CD8-positive, alpha-beta memory T cell (primary cell): ENCODE measurements at places on chromosomes 5 and 9.

DNA sequence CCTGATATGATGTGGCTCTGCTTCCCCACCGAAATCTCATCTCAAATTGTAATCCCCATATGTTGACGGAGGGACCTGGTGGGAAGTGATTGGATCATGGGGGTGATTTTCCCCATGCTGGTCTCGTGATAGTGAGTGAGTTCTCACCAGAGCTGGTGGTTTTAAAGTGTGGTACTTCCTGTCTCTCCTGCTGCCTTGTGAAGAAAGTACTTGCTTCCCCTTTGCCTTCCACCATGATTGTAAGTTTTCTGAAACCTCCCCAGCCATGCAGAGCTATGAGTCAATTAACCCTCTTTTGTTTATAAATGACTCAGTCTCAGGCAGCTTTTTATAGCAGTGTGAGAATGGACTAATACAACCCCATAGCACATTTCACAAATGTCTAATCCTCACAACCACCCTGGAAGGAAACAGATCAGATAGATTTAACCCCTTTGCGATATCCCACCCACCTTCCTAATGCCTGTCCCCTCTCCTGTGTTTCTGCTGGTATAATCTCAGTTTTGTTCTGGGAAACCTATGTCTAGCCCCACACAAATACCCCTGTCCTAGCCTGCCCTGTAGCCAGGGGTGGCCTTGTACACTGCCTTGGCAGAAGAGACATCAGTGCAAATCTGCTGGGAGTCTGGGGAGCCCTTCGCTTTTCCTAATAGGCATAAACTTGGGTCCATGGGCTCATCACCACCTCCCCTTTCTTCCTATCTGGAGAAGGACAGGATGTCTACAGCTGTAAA is 157.0 kb upstream of the RAI14 start:
- no peak for DNase-seq

GRCh38 chr9:124707666-124708065 is 63.4 kb downstream of the NR6A1 start:
- DNase-seq = no peak

GRCh38 chr9:103755441-103755840 is 338.7 kb upstream of the SMC2 start:
- no peak for DNase-seq

- no peak for DNase-seq
Measured at GRCh38 chr5:16754601-16755000, 137.8 kb upstream of the RETREG1 start.

DNA sequence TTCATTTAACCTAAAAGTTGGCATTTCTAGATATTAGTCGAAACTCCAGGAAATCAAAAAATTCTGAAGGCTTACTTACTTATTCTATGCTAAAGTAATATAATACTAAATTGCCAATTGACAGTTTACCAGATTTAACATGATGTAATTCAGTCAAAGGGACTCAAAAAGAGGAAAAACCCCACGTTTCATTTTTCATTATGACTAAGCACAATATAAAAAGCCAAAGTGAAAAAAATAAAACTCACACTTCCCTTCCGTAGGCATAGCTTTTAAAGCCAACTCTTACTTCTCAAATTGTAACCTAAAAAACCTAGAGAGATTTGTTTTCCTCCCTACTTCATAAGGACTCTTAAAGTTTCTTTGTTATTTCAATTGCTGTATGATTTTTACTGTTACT is 146.6 kb downstream of the RAPGEF6 start:
- no peak for DNase-seq

GRCh38 chr5:43230707-43231106 is 38.7 kb downstream of the NIM1K start:
- no peak for DNase-seq

GRCh38 chr5:81522571-81522970 is 128.6 kb upstream of the ACOT12 start:
- no peak for DNase-seq

DNA sequence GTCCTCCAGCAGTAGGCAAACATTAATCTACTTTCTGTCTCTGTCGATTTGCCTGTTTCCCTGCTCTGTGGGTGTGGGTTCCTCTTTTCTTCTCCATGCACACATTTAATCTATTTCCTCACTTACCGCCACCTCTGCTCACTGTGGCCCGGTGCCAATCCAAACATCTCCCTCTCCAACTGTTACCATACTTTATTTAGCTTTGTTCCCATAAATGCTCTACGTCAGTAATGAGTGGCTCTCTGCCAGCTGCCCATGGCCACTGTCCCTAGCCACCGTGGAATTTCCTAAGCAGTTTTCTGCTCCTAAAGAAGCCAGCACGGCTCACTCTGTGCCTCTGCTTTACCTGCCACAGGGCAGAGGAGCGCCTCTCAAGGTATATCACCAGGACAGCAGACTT is 19.5 kb upstream of the GOLPH3 start:
- DNase-seq = no peak

- no peak for DNase-seq
Measured at GRCh38 chr5:157247267-157247666, 18.7 kb upstream of the CYFIP2 start.

GRCh38 chr9:133347515-133347984 is 381 bp downstream of the MED22 start:
- DNase-seq = no peak

GRCh38 chr5:90529939-90530677 is 724 bp upstream of the LYSMD3 start:
- DNase-seq = peak; percentile 40

DNA sequence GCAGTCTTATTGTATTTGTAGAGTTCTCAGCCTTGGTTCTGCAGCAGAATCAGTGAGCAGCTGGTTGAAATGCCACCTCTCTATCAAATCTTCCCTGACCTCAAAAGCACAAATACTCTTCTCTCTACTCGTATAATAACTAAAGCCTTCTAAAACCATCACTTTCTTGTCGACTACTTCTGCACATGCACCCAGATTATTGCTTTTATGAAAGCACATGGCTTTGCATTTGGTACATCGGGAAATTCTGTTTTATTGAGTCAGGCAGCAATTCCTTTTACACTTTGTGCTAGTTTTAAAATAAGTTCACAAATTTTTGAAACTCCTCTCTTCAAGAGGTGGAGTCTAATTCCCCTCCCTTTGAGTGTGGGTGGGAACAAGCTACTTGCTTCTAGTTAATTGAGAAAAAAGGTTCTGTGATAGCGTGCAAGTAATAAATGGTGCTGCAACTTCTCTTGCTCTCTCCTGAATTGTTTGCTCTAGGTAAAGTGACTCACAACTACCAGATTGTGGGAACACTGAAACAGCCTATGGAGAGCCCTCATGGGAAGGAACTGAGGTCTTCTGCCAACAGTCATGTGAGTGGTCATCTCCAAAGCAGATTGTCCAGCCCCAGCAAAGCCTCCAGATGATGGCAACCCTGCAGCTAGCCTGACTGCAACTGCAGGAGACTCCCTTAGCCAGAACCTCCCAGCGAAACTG is 66.0 kb upstream of the TAF1L start:
- no peak for DNase-seq

DNA sequence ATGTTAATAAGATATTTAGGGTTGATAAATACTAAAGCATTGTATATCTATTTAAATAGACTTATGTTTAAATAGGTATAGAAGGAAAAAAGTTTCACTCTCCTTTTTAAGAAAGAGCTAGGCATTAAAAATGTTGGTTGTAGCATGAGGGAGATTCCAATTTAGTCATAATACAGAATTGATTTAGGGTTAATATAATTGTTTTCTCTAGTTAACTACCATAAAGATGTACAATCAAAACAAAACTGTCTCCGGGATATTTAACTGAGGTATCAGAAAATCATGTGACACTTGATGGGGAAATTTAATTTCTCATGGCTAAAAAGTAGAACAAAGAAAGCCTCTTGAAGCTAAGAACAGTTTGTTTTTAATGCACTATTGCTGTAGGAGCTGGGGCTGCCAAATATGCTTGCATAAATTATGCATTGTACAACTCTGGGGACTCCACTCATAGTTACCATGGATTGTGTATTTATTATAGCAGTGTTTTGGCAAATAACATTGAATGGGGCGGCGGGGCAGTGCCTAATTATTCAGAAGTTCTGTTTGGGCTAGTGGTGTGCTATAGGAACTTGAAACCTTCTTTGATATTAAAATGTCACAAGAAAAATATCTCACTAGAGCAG is 44.2 kb downstream of the SMC2 start:
- no peak for DNase-seq

DNA sequence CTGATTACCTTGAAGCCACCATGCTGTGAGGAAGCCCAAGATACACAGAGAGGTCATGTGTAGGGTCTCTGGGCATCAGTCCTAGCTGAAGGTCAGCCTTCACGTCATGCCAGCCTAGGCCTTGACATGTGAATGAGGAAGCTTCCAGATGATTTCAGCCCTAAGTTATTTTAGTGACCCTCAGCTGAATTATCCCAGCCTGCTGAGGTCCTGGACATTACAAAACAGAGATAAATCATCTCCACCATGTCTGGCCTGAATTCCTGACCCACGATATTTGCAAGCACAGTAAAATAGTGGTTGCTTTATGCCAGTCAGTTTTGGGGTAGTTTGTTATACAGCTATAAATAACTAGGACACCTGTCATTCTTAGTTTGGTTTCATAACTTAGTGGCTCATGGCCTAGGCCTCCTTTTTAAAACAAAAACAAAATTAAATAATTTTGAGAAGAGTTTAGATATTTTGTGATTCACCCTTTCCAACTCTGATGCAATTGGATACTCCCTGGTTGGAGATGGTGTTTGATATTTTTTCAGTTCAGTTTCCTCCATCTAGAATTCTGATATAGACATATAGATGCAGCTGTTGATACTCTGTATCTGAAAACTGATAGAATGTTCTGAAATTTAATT is 571.3 kb upstream of the CLINT1 start:
- no peak for DNase-seq

DNA sequence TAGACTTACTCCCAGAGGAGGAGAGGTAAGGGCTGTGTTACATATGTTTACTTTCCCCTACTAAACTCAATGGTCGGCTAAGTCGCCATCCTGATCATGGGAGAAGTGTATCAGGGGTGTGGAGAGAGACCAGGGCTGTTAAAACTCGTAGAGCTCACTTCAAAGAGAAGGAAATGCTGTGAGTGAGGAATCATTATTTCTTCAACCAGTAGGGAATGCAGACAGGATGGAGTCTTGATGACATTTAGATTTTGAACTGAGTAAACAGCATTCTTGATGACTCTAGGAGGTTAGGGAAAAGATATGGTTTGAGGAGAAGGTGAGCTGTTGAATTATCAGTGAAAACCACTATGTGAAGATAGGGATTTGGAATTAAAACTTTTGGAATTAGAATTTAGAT is 17.3 kb downstream of the RECK start:
- no peak for DNase-seq

DNA sequence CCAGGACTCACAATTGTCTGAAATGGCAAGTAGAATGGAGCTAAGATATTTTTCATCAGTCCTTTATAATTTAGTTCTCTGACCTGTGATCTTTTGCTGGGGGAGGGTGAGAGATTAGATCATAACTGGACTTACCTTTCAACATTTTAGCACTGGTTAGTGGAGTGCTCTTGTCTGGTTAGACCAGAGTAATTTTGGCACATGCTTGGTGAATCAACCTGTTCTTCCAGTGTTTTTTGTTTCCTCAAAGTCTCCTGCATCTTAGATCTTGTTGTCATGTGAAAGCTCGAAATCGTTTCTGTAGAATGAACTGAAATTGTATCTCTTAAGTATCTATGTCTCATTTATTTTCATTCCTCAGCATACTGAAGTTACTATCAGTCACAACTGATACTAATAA is 122.4 kb downstream of the TLE4 start:
- DNase-seq = no peak

DNA sequence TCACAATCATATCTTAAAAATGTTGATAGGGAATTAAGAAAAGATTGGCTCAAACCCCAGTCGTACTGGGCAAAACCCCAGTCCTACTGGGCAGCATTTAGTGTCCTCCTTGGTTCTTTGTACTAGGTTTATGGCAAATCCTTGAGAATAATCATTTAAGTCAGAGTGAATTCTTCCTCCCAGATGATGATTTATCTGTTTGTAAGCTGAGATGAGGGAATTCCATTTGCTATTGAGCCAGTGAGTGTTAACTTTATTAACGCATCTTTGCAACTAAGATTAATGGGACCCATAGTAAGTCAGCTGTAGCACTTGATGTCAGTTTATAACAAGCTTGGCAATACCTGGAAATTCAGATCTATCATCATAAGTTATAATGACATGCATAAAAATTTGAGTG is 821.8 kb upstream of the DMAC1 start:
- no peak for DNase-seq

DNA sequence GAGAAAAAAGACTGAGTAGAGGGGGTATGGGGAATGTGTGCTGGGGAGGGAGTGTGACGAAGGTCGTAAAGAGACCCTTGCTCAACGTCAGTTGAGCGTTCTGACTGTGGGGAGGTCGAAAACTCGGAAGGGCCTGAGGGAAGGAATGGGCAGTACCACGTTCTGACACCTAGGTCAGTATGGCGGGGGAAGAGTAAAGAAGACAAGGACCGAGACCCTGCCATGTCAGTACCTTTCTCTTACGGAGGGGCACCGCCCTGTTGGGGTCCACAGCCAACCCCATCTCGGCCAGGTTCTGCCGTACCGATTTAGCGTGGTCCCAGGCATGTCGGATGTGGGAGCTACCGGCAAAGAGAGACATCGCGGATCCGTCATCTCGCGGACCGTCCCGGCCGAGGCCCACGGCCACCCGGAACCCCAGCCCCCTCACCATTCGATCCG is 375 bp downstream of the NOP16 start:
- no peak for DNase-seq

GRCh38 chr9:129109952-129110739 is 447 bp downstream of the CRAT start:
- no peak for DNase-seq

GRCh38 chr5:72377910-72378638 is 57.9 kb downstream of the PTCD2 start:
- no peak for DNase-seq
